ENCODE measurements at places on chromosomes 5 and 9. TPM values are rescaled to one million over a fixed set of nuclear protein-coding genes. Genes with fewer than 3 reads are reported as not detected.

DNA sequence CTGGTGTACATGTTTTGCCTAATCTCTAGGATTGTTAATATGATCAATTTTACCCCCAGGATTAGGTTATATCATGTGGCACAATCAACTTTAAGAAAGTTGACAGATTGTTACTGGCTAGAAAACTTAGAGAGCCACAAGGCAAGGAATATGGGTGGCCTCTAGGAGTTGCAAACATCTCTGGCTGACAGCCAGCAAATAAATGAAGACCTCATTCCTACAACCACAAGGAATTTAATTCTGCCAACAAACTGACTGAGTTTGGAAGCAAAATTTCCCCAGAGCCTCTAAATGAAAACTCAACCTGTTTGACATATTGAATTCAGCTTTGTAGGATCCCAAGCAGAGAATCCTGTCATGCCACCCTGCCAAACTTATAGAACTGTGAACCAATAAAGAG is 196.4 kb upstream of the PTGER4 start:
- no peak for DNase-seq

- DNase-seq, result no peak
Measured at GRCh38 chr9:123749580-123750202, 180.2 kb downstream of the DENND1A start.

- no peak for DNase-seq
Measured at GRCh38 chr5:150058480-150059126, 27.8 kb downstream of the CSF1R start.

- no peak for DNase-seq
Measured at GRCh38 chr5:14028938-14029584, 84.6 kb upstream of the DNAH5 start.

DNA sequence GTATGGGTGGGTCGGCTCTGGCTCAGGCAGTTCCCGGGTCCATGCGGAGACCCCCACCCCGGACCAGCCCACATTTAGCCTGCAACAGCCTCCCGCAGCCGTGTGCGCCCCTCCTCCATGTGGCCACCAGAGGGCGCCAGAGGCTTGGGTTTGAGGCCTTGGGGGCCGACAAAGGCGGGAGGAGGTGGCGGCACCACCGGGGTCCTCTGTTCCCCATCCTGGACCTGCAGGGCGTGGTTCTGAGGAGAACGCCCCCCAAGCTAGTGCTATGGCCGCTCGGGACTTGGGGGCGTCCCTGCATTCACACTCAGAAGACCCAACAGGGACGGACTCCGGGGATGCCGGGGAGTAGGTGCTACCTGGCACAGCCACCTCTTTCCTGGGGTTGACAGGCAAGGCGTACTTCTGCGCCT is 16.5 kb downstream of the ASS1 start:
- peak; percentile 28 for DNase-seq

DNA sequence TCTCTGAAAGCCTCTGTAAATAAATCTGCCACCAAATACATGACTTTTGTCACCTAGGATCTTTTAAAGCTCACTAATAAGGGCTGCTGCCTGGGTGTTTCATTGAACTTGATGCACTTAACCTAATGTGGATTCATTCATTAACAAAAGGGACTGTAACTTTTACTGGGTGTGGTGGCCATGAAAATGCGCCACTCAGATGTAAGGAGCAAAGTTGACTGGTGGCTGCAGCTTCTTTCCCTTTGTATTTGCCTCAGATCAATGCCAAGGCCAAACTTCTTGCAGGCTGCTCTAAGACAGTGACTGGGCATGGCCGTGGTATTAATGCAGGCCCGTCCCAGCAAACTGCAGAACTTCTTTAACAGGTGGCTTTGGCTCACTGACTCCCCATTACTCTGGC is 22.9 kb downstream of the FAM240B start:
- no peak for DNase-seq

DNA sequence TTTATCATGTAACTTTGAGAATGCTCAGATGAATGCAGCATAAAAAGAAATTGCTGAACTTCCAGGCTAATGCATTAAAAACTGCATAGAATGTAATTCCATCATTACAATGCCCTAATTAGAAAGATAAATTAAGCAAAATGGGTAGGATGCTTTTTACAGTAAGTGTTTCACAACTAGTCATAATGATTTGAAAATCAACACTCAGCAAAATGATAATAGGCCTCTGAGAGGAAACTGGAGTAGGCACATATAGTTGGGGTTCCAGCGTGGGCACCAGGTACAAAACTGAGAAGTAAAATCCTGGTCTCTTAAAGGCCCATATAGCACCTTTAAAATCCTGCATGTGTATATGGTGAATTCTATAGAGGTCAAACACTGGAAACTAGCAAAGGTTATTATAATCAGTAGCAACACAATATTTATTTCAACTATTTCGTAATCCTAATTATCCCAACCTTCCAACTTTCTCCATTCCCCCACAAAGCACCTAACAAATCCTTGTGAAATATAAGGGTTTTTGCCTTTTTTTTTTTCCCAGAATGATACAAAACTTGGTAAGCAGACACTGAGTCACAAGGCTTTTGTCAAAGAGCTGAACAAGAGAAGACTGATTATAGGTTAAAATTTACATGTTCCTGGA is 108.0 kb upstream of the NR5A1 start:
- DNase-seq, result no peak

BTNL3 gene
- total RNA-seq, result not detected

NR2F1-AS1 gene
- 15.2 TPM for total RNA-seq

FGF1 gene
- not detected for total RNA-seq

NR5A1 gene
- not detected for total RNA-seq

HEMGN gene
- total RNA-seq, result not detected
